Retinal pigment epithelial cell (primary cell): ENCODE measurements at places on chromosomes 16 and 17.

- no peak for DNase-seq
Measured at GRCh38 chr17:36482611-36483504, 3.6 kb upstream of the ZNHIT3 start.

GRCh38 chr17:68910251-68910705 is 44.9 kb downstream of the ABCA8 start:
- DNase-seq = no peak

- DNase-seq = no peak
Measured at GRCh38 chr16:86510465-86511261, at the start of gene FOXF1. Gene FOXF1, plus strand, starts transcription at chr16:86510527. Its CDS starts 43 bp downstream, at chr16:86510570.

GRCh38 chr16:72125635-72126428 is 32.2 kb downstream of the DHX38 start:
- no peak for DNase-seq

- no peak for DNase-seq
Measured at GRCh38 chr17:78343187-78343542, 16.7 kb downstream of the SOCS3 start.

- DNase-seq = no peak
Measured at GRCh38 chr17:30586818-30587595, 109.8 kb downstream of the GOSR1 start.
